Right lobe of liver (tissue), 6 donors: ENCODE measurements at places on chromosomes 4 and X. TPM values are rescaled to one million over a fixed set of nuclear protein-coding genes. Genes with fewer than 3 reads are reported as not detected.

DNA sequence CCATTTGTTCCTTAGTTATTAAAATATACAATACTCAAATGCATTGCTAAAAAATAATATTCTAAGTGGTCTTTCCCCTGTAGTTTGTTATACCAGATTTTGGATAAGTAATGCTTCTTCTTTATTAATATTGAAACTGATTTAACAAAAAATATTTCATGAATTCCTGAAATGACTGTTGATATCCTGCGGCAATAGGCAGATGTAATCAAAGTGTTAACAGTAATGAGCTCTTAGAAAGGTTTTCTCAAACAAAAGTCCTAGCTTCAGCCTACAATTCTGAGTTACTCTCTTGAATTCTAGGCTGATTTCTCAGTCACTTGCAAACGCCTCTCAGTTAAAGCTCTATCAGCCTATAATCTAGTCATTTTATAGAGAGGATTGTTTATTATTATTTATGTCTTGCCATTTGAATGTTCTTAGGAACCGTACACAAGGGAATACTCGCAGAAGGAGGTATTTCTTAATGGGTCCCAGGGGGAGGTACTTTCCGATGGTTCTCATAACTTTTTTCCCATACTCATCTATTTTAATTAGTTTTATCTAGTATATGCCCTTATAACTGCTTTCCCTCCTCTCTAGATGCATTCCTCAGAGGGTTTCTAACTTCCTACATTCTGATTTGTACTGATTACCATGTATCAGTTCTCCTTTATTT, 96.8 kb downstream of the FNIP2 start:
- no peak overlapping the region for H3K27ac ChIP-seq
- no peak overlapping the region for H3K4me3 ChIP-seq
- H3K4me1 ChIP-seq = no peaks in the 10 kb centered on the region
- peaks cover 34% of the 10 kb centered on the region for H3K36me3 ChIP-seq
- no peak for DNase-seq

DNA sequence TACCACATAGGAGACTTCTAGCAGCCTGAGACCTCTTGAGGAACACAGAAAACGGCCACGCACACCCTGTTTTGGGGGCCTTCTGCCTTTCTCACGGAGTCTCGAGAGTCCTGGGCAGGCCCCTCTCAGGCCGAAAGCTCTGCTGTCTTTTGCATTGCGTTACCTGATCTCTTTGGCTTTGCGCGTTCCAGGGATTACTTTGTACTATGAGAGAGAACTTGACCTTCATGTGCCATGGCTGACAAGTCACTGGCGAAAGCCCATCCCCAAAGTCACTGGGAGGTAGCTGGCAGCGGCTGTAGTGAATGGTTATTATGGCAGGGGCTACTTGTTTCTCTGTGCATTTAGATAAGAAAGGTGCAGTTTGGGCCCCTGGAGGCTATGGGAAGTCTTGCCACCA, 8.0 kb upstream of the NAT8L start:
- no peak for DNase-seq
- no peaks in the 10 kb centered on the region for H3K4me1 ChIP-seq
- no peak overlapping the region for H3K27ac ChIP-seq
- H3K4me3 ChIP-seq = no peak overlapping the region
- H3K27me3 ChIP-seq = no peaks in the 10 kb centered on the region

DNA sequence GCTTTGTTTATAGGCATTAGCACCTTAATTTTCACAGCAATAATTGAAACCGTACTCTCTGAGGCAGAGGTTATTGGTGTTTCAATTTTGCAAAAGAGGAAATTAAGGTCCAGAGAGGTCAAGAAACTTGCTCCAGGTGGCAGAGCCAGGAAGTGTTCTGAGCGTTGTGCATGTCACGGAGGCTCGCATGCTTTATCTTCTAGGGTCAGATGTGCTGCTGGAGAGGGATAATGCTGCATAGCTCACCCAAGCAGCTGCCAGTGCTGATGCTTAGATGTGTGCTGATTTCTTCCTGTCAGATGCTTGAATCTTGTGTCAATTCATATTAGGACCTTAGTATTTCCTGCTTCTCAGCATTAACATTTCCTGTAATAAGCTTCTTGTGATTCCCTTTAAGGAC, 13.0 kb upstream of the FGF5 start:
- no peaks in the 10 kb centered on the region for H3K36me3 ChIP-seq
- H3K4me1 ChIP-seq = no peaks in the 10 kb centered on the region
- DNase-seq = no peak
- no peaks in the 10 kb centered on the region for H3K27me3 ChIP-seq
- no peak overlapping the region for H3K27ac ChIP-seq
- H3K4me3 ChIP-seq = no peak overlapping the region

The CLDN34 gene
- total RNA-seq = 0.22 TPM

DNA sequence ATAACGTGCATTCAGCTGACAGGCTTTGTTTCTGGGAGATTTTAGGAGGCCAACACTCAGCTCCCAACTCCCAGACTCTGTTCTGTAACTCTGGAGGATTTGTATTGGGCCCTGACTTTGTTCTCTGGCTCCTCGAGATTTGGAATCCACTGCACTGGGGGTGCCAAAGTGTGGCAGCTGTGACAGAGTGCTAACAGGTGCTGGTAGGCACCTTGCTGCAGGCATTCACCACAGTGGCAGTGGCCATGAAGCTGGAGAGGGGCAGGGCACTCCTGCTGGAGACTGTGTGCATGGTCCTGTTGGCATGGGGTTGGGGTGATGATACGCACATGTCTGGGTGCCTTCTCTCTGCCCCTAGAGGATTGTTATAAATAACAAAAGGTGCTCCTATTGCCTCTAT, 1094.9 kb upstream of the SLIT2 start:
- no peak for DNase-seq
- H3K4me3 ChIP-seq = no peak overlapping the region
- H3K36me3 ChIP-seq = no peaks in the 10 kb centered on the region
- no peak overlapping the region for H3K27ac ChIP-seq

- DNase-seq = no peak
- H3K36me3 ChIP-seq = no peaks in the 10 kb centered on the region
- H3K4me3 ChIP-seq = no peak overlapping the region
- no peak overlapping the region for H3K27ac ChIP-seq
- no peaks in the 10 kb centered on the region for H3K27me3 ChIP-seq
- H3K4me1 ChIP-seq = peaks cover 9% of the 10 kb centered on the region
Observed at GRCh38 chr4:7537853-7538400, 103.2 kb upstream of the PSAPL1 start.

DNA sequence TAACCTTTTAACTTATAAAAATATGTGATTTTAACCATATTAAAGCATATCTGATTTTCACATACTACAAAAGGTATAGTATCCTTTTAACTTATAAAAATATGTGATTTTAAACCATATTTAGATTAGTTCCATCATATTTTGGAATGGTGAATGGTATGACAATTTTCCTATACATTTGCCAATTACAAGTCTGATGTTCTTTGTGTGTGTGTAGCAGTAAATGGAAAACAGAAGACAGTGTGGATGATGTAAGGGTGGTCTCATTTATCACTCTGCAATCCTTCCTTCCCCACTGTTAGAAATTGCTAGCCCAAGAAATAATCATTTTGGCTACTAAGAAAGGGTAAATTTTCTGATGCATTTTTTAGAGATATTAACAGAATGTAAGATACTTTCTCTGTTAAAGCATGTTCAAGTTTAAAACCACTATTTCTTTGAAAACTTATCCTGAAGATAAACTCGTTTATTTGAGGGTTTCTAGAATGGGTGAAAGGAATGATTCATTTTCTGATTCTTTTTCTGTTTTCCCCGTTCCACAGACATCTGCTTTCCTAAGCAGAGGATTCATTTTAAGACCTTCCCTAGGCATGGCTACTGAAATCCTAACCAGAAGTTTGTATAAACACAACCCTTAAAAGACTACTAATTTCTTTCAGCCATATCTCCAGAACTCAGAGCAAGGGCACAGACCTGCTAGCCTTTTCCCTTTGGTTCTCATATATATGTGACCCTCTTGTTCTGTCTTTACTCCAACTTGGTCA, 21.0 kb downstream of the NUDT6 start:
- no peak overlapping the region for H3K27ac ChIP-seq
- H3K36me3 ChIP-seq = no peaks in the 10 kb centered on the region
- DNase-seq = no peak
- H3K4me3 ChIP-seq = no peak overlapping the region
- peaks cover 1% of the 10 kb centered on the region for H3K4me1 ChIP-seq
- no peaks in the 10 kb centered on the region for H3K27me3 ChIP-seq

The NPY1R gene
- 5.5 TPM for total RNA-seq

DNA sequence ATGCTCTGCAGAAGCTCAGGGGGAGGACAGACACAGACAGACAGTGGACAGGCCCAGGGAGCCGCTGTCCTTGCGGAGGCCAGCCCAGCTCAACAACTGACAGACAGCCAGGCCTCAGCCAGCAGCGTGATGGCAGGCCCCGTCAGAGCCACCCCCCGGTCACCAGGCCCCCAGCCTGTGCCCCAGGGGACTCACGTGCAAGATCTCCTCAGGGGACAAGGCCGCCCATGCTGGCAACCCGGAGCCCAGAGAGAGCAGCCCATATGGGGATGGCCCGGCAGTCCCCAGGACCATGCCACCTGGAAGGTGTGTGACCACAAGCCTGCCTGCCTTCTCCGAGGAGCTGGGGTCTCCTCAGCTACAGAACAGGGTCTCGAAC, 28.0 kb upstream of the MXD4 start:
- no peaks in the 10 kb centered on the region for H3K36me3 ChIP-seq
- H3K27ac ChIP-seq = no peak overlapping the region
- H3K4me1 ChIP-seq = no peaks in the 10 kb centered on the region
- H3K4me3 ChIP-seq = no peak overlapping the region
- H3K27me3 ChIP-seq = no peaks in the 10 kb centered on the region

DNA sequence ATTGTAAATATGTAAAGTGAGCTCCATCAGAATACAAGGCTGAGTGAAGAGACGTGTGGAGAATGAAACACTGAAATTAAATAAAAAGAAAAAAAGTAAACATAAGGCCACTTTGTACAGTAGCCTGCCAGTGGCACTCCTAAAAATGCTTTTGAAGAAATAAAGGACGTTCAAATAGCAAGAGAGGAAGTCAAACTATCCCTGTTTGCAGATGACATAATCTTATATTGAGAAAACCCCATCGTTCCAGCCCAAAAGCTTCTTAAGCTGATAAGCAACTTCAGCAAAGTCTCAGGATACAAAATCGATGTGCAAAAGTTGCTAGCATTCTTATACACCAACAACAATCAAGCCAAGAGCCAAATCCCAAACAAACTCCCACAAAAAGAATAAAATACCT, 24.2 kb downstream of the RASSF6 start:
- H3K27me3 ChIP-seq = no peaks in the 10 kb centered on the region
- H3K4me1 ChIP-seq = no peaks in the 10 kb centered on the region
- H3K36me3 ChIP-seq = no peaks in the 10 kb centered on the region
- DNase-seq = no peak
- no peak overlapping the region for H3K4me3 ChIP-seq

The POF1B gene
- 0.19 TPM for total RNA-seq

The PCDH7 gene
- 0.43 TPM for total RNA-seq

GRCh38 chr4:57607566-57608180, 497.5 kb upstream of the IGFBP7 start:
- no peak overlapping the region for H3K4me3 ChIP-seq
- no peaks in the 10 kb centered on the region for H3K4me1 ChIP-seq
- H3K27me3 ChIP-seq = no peaks in the 10 kb centered on the region
- H3K27ac ChIP-seq = no peak overlapping the region
- no peaks in the 10 kb centered on the region for H3K36me3 ChIP-seq

The XG gene
- not detected for total RNA-seq

DNA sequence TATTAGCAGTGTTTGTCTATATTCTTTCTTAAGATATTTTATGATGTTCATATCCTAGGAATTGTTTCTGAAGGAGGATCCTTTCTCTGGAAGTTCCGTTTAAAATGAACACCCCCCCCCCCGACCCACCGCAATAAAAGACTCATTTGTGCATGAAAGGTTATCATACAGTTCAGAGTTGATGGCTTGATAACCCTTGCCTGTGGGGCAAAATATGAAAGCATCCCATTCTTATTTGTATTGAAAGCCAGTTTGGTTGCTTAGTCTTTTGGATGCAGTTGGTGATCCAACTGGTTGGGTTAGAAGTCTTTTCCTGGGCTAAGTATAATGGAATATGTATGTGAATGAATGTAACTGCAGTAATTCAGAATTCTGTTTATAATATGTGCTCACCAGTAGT, 8.3 kb downstream of the INTS6L start:
- no peak overlapping the region for H3K27ac ChIP-seq
- no peak overlapping the region for H3K4me3 ChIP-seq
- DNase-seq = no peak
- H3K4me1 ChIP-seq = no peaks in the 10 kb centered on the region

- H3K4me1 ChIP-seq = no peaks in the 10 kb centered on the region
- H3K27me3 ChIP-seq = peaks cover 6% of the 10 kb centered on the region
- no peak overlapping the region for H3K27ac ChIP-seq
- no peak for DNase-seq
Observed at GRCh38 chrX:108217876-108218275, 126.3 kb downstream of the ATG4A start.

DNA sequence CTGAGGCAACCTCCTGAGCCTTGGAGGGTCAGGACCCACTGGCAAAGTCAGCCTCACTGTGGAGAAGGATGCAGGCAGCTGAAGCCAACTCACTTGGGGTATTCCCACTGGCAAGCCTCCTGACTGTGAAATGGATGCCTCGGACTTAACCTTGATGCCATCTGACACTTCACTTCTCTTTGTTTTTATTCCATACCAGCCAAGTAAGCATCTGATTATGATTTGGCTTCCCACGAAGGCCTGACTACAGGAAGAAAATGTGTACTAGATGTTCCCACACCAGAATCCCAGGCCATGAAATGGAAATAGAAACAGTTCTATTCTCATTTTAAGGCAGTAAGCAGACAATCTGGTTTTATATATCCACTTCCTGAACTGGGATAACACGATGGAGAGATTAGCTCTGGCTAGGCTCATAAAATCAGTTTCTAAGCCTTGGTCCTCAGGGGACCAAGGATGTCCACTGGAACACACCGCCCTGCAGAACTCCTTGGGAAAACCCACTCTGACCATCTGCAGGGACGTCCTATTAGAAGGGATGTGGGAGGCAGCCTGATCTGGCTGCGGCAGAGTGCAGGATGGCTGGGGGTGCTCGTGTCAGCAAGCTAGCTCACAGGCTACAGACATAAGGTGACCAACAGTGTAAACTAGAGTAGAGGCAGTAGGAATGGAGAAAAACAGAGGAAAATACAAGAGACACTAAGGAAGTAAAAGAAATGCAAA, 89.3 kb downstream of the TSPAN5 start:
- DNase-seq = no peak
- no peak overlapping the region for H3K4me3 ChIP-seq
- no peaks in the 10 kb centered on the region for H3K4me1 ChIP-seq
- no peak overlapping the region for H3K27ac ChIP-seq
- H3K36me3 ChIP-seq = no peaks in the 10 kb centered on the region

The IGFBP7 gene
- 132 TPM for total RNA-seq

DNA sequence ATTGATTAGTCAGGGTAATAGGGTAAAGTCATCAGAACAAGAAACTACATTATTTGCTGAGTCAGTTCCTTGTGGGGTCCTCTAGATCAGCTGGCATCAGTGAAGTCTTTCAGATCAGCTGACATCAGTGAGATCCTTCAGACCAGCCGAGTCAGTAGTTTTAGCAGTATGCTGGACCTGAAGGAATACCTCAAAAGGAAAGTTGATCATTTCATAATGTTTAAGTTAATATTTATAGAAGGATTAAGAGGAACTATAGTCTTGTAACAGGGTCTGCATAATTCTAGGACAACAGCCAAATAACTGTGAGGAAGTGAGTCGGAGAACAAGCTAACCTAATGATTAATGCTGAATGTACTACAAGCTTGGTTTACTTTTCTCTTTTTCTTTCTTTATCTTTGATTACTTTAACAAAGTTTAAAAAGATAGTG, 958 bp upstream of the UGT2B7 start:
- no peak overlapping the region for H3K4me3 ChIP-seq
- H3K27me3 ChIP-seq = no peaks in the 10 kb centered on the region
- DNase-seq = no peak
- H3K27ac ChIP-seq = no peak overlapping the region
- H3K4me1 ChIP-seq = no peaks in the 10 kb centered on the region

The USO1 gene
- total RNA-seq = 46.8 TPM
